ENCODE measurements at places on chromosomes 2 and 18. TPM values are rescaled to one million over a fixed set of nuclear protein-coding genes. Genes with fewer than 3 reads are reported as not detected.

Gene ADCYAP1
- 1.2 TPM for total RNA-seq

- no peaks in the 10 kb centered on the region for H3K36me3 ChIP-seq
- no peaks in the 10 kb centered on the region for H3K4me1 ChIP-seq
- no peak overlapping the region for H3K27ac ChIP-seq
- no peaks in the 10 kb centered on the region for H3K27me3 ChIP-seq
Observed at GRCh38 chr2:126449677-126450076, 206.3 kb upstream of the GYPC start.

Gene SPTBN1
- 273 TPM for total RNA-seq

Gene POTEI
- 1.2 TPM for total RNA-seq

DNA sequence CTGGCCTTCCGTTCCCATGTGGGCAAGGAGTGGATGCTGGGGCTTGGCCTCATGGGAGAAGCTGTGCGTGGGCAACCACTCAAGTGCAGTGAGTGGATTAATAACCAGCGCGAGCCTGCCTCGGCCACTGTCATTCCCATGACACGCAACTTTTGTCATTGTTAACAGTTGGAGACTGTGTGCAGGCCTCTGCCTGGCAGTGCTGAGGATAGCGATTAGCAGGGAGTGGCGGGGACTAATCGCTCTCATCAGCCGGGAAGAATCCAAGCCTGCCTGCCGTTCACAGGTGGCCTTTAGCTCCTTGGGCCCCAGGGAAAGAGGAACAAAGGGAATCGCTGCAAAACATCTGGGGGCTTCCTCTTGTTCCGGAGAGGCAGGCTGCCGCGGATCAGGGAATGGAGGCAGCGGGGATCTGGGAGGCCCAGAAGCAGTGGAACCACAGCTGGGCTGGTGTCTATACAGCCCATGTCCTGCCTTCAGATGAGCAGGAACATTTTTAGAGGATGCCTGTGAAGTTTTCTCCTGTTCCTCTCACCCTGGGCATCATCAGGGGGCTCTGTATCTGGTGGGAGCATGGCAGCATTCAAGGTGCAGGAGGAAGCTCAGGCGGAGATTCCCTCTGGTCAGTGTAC is 53.8 kb downstream of the CTIF start:
- no peaks in the 10 kb centered on the region for H3K27me3 ChIP-seq
- H3K4me3 ChIP-seq, result no peak overlapping the region
- H3K36me3 ChIP-seq, result no peaks in the 10 kb centered on the region
- H3K27ac ChIP-seq, result no peak overlapping the region
- no peak for DNase-seq
- H3K4me1 ChIP-seq, result peaks cover 11% of the 10 kb centered on the region

GRCh38 chr2:54083021-54083420 is 32.4 kb upstream of the ACYP2 start:
- no peaks in the 10 kb centered on the region for H3K4me1 ChIP-seq
- no peaks in the 10 kb centered on the region for H3K27me3 ChIP-seq
- no peak for DNase-seq
- H3K27ac ChIP-seq, result no peak overlapping the region
- no peak overlapping the region for H3K4me3 ChIP-seq
- H3K36me3 ChIP-seq, result no peaks in the 10 kb centered on the region

DNA sequence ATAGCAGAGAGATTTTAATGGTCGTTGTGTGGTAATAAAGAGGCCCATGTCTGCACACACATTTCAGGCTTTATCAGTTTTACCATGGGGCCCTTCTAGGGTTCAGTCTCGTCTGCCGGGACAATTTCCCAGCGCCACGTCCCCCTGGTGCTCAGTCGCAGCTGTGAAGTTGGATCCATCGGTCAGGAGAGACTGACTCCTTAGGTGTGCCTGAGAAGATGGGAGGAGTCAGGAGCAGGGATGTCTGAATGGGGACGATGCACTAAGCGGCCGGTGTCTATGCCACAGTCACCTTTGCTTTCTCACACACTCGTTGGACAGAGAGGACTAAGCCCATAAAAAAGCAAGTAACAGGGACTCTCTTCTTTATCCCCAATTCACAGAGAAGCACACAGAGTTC is 71.4 kb downstream of the TWIST2 start:
- no peak overlapping the region for H3K4me3 ChIP-seq
- no peaks in the 10 kb centered on the region for H3K4me1 ChIP-seq
- H3K27me3 ChIP-seq, result no peaks in the 10 kb centered on the region
- no peak for DNase-seq
- no peak overlapping the region for H3K27ac ChIP-seq

GRCh38 chr2:105175231-105175630 is 66.3 kb upstream of the GPR45 start:
- peaks cover 4% of the 10 kb centered on the region for H3K27me3 ChIP-seq
- H3K4me1 ChIP-seq, result no peaks in the 10 kb centered on the region
- no peak overlapping the region for H3K4me3 ChIP-seq
- no peak for DNase-seq
- no peaks in the 10 kb centered on the region for H3K36me3 ChIP-seq
- no peak overlapping the region for H3K27ac ChIP-seq

- no peak overlapping the region for H3K27ac ChIP-seq
- H3K4me3 ChIP-seq, result no peak overlapping the region
- H3K36me3 ChIP-seq, result no peaks in the 10 kb centered on the region
- DNase-seq, result no peak
Observed at GRCh38 chr18:73007195-73007914, 139.6 kb upstream of the NETO1 start.

- H3K4me1 ChIP-seq, result no peaks in the 10 kb centered on the region
- H3K27me3 ChIP-seq, result peaks cover 9% of the 10 kb centered on the region
- no peaks in the 10 kb centered on the region for H3K36me3 ChIP-seq
- H3K4me3 ChIP-seq, result no peak overlapping the region
- DNase-seq, result no peak
Observed at GRCh38 chr18:79379931-79380815, 15.6 kb upstream of the NFATC1 start.

Gene ITGB6
- total RNA-seq, result 0.16 TPM

Gene NOL4
- under 0.01 TPM for total RNA-seq

Gene CKAP2L
- not detected for total RNA-seq

- peak overlapping the region; percentile 90 for H3K4me3 ChIP-seq
- H3K36me3 ChIP-seq, result no peaks in the 10 kb centered on the region
- H3K27ac ChIP-seq, result peak overlapping the region; percentile 89
- H3K4me1 ChIP-seq, result no peaks in the 10 kb centered on the region
- no peaks in the 10 kb centered on the region for H3K27me3 ChIP-seq
Observed at GRCh38 chr18:23136326-23137096, 1.2 kb downstream of the CABLES1 start.

- H3K27ac ChIP-seq, result no peak overlapping the region
- no peak overlapping the region for H3K4me3 ChIP-seq
- H3K36me3 ChIP-seq, result no peaks in the 10 kb centered on the region
- H3K4me1 ChIP-seq, result no peaks in the 10 kb centered on the region
Observed at GRCh38 chr2:234986876-234987720, 35.3 kb downstream of the SH3BP4 start.

GRCh38 chr2:74267068-74267467 is 68.7 kb downstream of the MTHFD2 start:
- no peaks in the 10 kb centered on the region for H3K4me1 ChIP-seq
- no peak overlapping the region for H3K27ac ChIP-seq
- H3K4me3 ChIP-seq, result no peak overlapping the region
- H3K27me3 ChIP-seq, result no peaks in the 10 kb centered on the region
- DNase-seq, result no peak

- H3K36me3 ChIP-seq, result no peaks in the 10 kb centered on the region
- H3K27ac ChIP-seq, result no peak overlapping the region
- H3K4me1 ChIP-seq, result no peaks in the 10 kb centered on the region
- no peak overlapping the region for H3K4me3 ChIP-seq
- H3K27me3 ChIP-seq, result no peaks in the 10 kb centered on the region
- no peak for DNase-seq
Observed at GRCh38 chr2:32849456-32850194, 97.1 kb upstream of the LTBP1 start.

Gene GKN1
- not detected for total RNA-seq

GRCh38 chr2:11082880-11083279 is 72.4 kb upstream of the SLC66A3 start:
- no peak for DNase-seq
- no peaks in the 10 kb centered on the region for H3K4me1 ChIP-seq
- no peaks in the 10 kb centered on the region for H3K36me3 ChIP-seq
- no peak overlapping the region for H3K4me3 ChIP-seq

GRCh38 chr2:163407296-163407695 is 328.5 kb downstream of the FIGN start:
- H3K4me1 ChIP-seq, result no peaks in the 10 kb centered on the region
- H3K27me3 ChIP-seq, result no peaks in the 10 kb centered on the region
- no peaks in the 10 kb centered on the region for H3K36me3 ChIP-seq
- no peak overlapping the region for H3K27ac ChIP-seq
- no peak overlapping the region for H3K4me3 ChIP-seq

GRCh38 chr2:200762127-200762526 is 49.6 kb upstream of the BZW1 start:
- H3K36me3 ChIP-seq, result no peaks in the 10 kb centered on the region
- H3K4me3 ChIP-seq, result no peak overlapping the region
- no peaks in the 10 kb centered on the region for H3K4me1 ChIP-seq
- no peak for DNase-seq
- H3K27me3 ChIP-seq, result no peaks in the 10 kb centered on the region
- no peak overlapping the region for H3K27ac ChIP-seq

DNA sequence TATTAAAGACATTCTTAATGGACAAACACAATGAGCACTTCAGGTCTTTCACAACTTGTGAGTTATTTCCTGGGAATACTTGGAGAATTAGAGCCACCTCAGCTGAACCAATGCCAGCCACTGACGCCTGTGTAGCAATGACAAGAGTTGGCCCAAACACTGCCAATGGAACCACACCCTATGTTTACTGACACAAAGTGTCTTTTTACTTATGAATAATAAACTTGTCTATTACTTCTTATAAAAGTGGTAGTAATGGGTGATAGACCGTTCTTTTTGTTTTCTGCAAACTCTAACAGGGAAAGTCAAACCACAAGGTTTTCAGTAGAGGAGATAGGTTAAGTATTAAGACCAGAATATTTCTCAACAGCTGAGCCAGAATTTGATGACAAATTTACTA is 12.5 kb upstream of the CHAC2 start:
- H3K36me3 ChIP-seq, result no peaks in the 10 kb centered on the region
- H3K27ac ChIP-seq, result no peak overlapping the region
- no peak for DNase-seq

- DNase-seq, result no peak
- H3K4me1 ChIP-seq, result no peaks in the 10 kb centered on the region
- H3K27ac ChIP-seq, result no peak overlapping the region
- no peak overlapping the region for H3K4me3 ChIP-seq
- H3K36me3 ChIP-seq, result no peaks in the 10 kb centered on the region
Observed at GRCh38 chr2:15041429-15041837, 408.9 kb downstream of the LRATD1 start.

- no peaks in the 10 kb centered on the region for H3K27me3 ChIP-seq
- no peaks in the 10 kb centered on the region for H3K4me1 ChIP-seq
- no peak overlapping the region for H3K4me3 ChIP-seq
- no peak for DNase-seq
- H3K36me3 ChIP-seq, result no peaks in the 10 kb centered on the region
Observed at GRCh38 chr18:10410472-10411308, 43.7 kb upstream of the APCDD1 start.

GRCh38 chr2:148877403-148877740 is 2.3 kb downstream of the KIF5C start:
- peaks cover 3% of the 10 kb centered on the region for H3K4me1 ChIP-seq
- H3K27me3 ChIP-seq, result no peaks in the 10 kb centered on the region
- H3K4me3 ChIP-seq, result peak overlapping the region; percentile 84
- no peak for DNase-seq
- no peak overlapping the region for H3K27ac ChIP-seq

GRCh38 chr2:226583715-226584114 is 215.9 kb downstream of the IRS1 start:
- no peak overlapping the region for H3K4me3 ChIP-seq
- no peaks in the 10 kb centered on the region for H3K4me1 ChIP-seq
- no peak for DNase-seq
- H3K27me3 ChIP-seq, result no peaks in the 10 kb centered on the region

- H3K4me1 ChIP-seq, result no peaks in the 10 kb centered on the region
- H3K36me3 ChIP-seq, result no peaks in the 10 kb centered on the region
- H3K4me3 ChIP-seq, result no peak overlapping the region
- DNase-seq, result no peak
- no peaks in the 10 kb centered on the region for H3K27me3 ChIP-seq
Observed at GRCh38 chr18:52190195-52190594, 149.8 kb upstream of the DCC start.

GRCh38 chr2:192669505-192670091 is 474.9 kb upstream of the TMEFF2 start:
- H3K4me3 ChIP-seq, result no peak overlapping the region
- no peak overlapping the region for H3K27ac ChIP-seq
- H3K36me3 ChIP-seq, result no peaks in the 10 kb centered on the region
- H3K27me3 ChIP-seq, result no peaks in the 10 kb centered on the region

GRCh38 chr2:39416140-39416539 is 20.9 kb downstream of the MAP4K3 start:
- no peaks in the 10 kb centered on the region for H3K27me3 ChIP-seq
- H3K36me3 ChIP-seq, result no peaks in the 10 kb centered on the region
- H3K27ac ChIP-seq, result no peak overlapping the region
- peaks cover 5% of the 10 kb centered on the region for H3K4me1 ChIP-seq
- DNase-seq, result no peak

Gene HEATR5B
- 64.2 TPM for total RNA-seq

- DNase-seq, result no peak
- no peaks in the 10 kb centered on the region for H3K4me1 ChIP-seq
- no peak overlapping the region for H3K4me3 ChIP-seq
- no peaks in the 10 kb centered on the region for H3K27me3 ChIP-seq
- no peaks in the 10 kb centered on the region for H3K36me3 ChIP-seq
- H3K27ac ChIP-seq, result no peak overlapping the region
Observed at GRCh38 chr2:63477686-63478085, 110.6 kb downstream of the WDPCP start.

- DNase-seq, result peak; percentile 13
- H3K27ac ChIP-seq, result no peak overlapping the region
- no peaks in the 10 kb centered on the region for H3K4me1 ChIP-seq
- no peaks in the 10 kb centered on the region for H3K36me3 ChIP-seq
- H3K27me3 ChIP-seq, result no peaks in the 10 kb centered on the region
Observed at GRCh38 chr2:233408366-233409285, 54.3 kb downstream of the DGKD start.

DNA sequence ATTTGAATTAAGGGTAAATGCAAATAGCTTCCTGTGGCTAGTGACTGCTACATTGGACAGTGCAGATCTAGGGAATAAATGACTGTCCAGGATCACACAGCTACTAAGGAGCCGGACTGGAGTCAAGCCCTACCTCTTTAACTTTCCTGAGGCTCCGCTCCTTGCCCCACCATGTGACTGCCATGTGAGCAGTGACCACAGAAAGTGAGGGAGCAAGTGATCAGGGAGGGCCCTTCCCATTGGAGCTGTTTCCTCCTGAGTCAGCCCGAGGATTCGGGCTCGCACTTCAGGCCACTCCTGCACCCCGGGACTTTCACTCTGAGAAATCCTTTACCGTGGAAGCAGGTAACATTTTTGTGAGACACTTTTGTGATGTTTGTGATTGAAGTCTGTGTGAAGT is 198.0 kb downstream of the ANKRD30B start:
- H3K4me3 ChIP-seq, result no peak overlapping the region
- DNase-seq, result no peak
- H3K4me1 ChIP-seq, result no peaks in the 10 kb centered on the region
- H3K36me3 ChIP-seq, result no peaks in the 10 kb centered on the region
- H3K27ac ChIP-seq, result no peak overlapping the region
- H3K27me3 ChIP-seq, result no peaks in the 10 kb centered on the region

GRCh38 chr2:219228041-219228910 is 1.2 kb downstream of the ATG9A start:
- H3K36me3 ChIP-seq, result peaks cover 8% of the 10 kb centered on the region
- H3K27ac ChIP-seq, result peak overlapping the region; percentile 88
- H3K4me1 ChIP-seq, result peaks cover 5% of the 10 kb centered on the region
- H3K27me3 ChIP-seq, result no peaks in the 10 kb centered on the region

Measured in breast epithelium (tissue), 4 donors.